ENCODE measurements at places on chromosomes 2 and 18.
A peak's percentile ranks its signal among the peaks of the same experiment; 100 is the strongest.

GRCh38 chr2:106561356-106561755, 74.2 kb downstream of the CD8B2 start:
- no peak for DNase-seq

GRCh38 chr18:22282311-22283115, 113.1 kb downstream of the GATA6 start:
- peak; percentile 60 for DNase-seq

GRCh38 chr2:99953750-99954149, 188.6 kb downstream of the AFF3 start:
- DNase-seq, result no peak

- no peak for DNase-seq
These were observed 51.4 kb downstream of the CCDC141 start for GRCh38 chr2:178998539-178998938.

GRCh38 chr2:219743548-219743947, 116.1 kb downstream of the SLC4A3 start:
- no peak for DNase-seq

DNA sequence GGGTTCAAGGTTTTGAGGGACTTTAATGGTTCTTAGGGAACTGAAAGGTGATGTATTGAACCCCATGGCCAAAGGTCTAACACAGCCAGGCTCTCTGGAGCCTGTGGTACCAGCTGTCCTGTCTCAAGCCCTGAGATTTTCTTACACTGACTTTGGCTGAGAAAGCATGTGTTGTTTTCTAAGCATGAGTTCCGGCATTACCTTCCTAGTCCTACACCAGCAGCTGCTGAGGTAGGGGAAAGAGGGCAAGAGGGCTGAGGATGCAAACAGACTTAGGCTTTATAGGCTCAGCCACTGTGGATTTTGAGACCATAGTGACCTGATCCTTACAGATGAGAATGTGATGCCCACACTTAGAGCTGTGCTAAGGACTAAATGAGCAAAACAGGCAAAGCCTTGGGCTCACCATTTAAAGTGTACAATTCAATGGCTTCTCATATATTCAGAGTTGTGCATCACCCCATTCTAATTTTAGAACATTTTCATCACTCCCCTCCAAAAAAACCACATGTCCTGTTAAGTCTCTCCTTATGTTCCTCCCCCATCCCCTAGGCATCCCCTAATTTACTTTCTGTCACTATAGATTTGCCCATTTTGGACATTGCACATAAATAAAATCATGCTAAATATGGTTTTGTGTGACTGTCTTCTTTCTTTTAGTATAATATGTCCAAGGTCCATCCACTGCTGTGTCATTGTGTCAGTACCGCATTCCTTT, 99.7 kb upstream of the OTOS start:
- no peak for DNase-seq

- no peak for DNase-seq
These were observed 12.8 kb downstream of the ARHGAP25 start for GRCh38 chr2:68747413-68747812.

GRCh38 chr2:179804206-179804605, 57.2 kb downstream of the ZNF385B start:
- DNase-seq, result no peak

GRCh38 chr18:79588636-79589481, 90.7 kb upstream of the CTDP1 start:
- DNase-seq, result no peak

DNA sequence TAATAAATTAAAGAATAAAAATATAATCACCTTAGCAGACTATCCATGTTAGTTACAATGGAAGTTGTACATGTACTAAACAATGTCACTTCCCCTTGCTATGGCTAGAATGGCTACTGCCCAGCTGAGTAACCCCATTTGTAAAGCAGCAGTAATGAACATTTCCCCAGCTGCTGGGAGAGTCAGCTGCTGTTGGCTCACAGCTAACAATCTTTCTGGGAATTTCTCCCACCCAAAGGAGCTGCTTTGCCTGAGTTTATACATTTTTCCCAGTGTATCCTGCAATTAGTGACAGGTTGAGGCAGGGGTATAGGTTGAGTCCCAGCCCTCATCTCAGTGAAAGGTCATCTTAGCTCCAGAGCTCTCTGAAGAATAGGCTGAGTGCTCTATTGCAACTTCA, 665.6 kb upstream of the KLHL29 start:
- no peak for DNase-seq

Measured in Kasumi-1 (cell line).